Stimulated activated CD4-positive, alpha-beta T cell treated with anti-CD3 and anti-CD28 coated beads, Interleukin-15, amount 100 ng/mL, for 1 hour (primary cell): ENCODE measurements at places on chromosomes 7 and 10.

DNA sequence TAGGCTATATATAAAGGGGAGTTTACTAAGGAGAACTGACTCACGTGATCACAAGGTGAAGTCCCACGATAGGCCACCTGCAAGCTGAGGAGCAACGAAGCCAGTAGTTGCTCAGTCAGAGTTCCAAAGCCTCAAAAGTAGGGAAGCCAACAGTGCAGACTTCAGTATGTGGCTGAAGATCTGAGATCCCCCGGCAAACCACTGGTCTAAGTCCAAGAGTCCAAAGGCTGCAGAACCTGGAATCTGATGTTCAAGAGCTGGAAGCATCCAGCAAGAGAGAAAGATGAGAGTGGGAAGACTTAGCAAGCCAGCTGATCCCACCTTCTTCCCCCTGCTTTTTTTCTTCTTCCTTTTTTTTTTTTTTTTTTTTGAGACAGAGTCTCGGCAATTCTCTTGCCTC lies 27.0 kb upstream of the GSDME start:
- DNase-seq = no peak

DNA sequence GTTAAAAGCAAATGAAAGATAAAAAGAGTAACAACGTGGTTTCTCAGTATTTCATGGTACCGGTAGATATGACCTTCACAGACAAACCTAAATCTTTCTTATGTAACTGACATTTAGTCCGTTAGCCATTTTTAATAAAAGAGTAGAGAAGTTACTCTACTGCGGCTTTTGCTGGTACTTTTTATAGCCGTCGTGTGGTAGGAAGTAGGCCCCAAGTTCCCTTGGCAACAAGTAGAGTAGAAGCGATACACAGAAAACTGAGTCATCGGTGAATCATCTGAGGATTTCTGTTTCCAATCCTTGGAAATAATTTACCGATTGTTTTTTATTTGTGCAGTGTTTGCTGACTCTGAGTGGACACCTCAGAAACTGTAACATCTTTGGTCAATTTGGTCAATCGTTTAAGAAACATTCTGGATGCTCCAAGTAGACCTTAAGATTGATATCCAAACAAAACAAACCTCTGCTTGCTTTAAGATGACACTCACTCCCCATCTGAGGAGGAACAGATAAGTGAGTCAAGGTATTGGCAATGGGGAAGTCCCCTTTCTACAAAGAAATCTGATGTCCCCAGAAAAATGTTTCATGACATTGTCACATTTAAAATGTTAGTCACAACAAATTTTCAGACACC lies 63.9 kb upstream of the AHR start:
- DNase-seq = peak; percentile 23

- no peak for DNase-seq
These were observed 54.0 kb downstream of the IFIT5 start for GRCh38 chr10:89468191-89468965.

DNA sequence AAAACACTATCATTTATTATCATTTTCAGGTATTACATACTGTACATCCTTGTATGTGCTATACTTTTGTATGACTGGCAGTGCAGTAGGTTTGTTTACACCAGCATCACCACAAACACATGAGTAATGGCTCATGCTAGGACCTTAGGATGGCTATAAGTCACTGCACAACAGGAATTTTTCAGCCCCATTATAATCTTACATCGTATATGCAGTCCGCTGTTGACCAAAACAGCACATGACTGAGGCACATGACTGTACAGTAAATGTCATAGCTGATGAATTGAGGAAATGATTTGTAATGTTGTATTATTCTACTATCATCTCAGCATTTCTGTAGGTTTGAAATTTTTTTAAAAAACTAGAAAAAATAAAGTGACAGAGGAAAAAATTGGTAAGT lies 38.6 kb downstream of the BPGM start:
- no peak for DNase-seq

- no peak for DNase-seq
These were observed 14.8 kb downstream of the DPCD start for GRCh38 chr10:101602761-101603398.

GRCh38 chr7:131637859-131638258 lies 81.4 kb upstream of the PODXL start:
- no peak for DNase-seq

DNA sequence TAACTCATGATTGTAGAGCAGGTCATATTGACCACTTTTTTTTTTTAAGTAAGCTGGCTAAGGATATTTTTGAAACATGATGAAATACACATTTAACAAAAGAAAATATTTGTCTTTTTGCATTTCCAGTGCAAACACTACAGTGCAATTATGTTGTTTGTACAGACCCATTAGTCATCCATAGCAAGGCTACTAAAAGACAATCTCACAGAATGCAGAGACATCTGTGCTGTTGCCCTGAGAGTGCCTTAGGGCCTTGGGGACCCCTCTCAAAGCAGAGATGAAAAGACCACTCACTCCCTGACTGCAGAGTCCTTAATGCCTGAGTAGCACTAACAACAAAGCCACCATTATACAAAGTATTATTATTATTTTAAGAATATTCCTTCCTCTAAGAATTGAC lies 104.5 kb downstream of the NRCAM start:
- no peak for DNase-seq

GRCh38 chr10:30048768-30049517 lies 10.4 kb downstream of the JCAD start:
- no peak for DNase-seq

GRCh38 chr7:39741942-39742623 lies 118.7 kb downstream of the RALA start:
- peak; percentile 27 for DNase-seq

- no peak for DNase-seq
These were observed 257.3 kb upstream of the TCERG1L start for GRCh38 chr10:131568866-131569265.

DNA sequence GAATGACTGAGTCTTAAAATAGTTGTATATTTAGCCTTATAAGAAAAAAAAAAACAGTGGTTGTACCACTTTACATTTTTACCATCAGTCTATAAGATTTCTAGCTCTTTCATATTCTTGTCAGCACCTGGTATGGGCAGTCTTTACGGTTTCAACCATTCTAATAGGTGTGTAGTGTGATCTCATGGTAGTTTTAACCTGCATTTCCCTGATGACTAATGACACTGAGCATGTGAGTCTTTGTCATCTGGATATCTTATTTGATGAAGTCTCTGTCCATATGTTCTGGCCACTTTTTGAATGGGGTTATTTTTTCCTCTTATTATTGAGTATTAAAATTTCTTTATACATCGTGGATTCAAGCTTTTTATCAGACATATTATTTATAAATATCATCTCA lies 365.3 kb upstream of the IGFBP3 start:
- no peak for DNase-seq

- no peak for DNase-seq
These were observed 54.8 kb downstream of the ZMIZ1 start for GRCh38 chr10:79123547-79123963.

DNA sequence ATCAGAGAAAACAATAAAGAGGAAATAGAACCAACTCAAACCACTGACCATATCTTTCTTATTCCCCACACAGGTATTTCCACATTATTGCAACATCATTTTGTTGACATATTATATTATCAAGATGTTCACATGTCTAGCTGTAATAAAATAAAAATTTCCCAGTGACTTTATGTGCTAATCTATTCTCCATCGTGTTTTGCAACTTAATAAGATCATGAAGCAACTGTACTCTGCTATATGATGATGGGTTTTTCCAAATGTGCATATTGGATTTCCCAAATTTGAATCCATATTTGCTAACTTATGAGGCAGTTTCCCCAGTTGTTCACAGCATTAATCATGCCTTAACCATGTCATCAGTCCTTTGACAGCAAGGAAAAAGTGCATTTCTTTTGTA lies 127.8 kb downstream of the ITGB8 start:
- no peak for DNase-seq

- no peak for DNase-seq
These were observed 2.8 kb upstream of the GNAI1 start for GRCh38 chr7:80131675-80132435.

GRCh38 chr10:8137272-8137681 lies 82.8 kb downstream of the GATA3 start:
- no peak for DNase-seq

GRCh38 chr7:82413237-82413636 lies 30.3 kb downstream of the CACNA2D1 start:
- no peak for DNase-seq

- DNase-seq = no peak
These were observed 158.9 kb upstream of the GPR26 start for GRCh38 chr10:123507298-123507697.

DNA sequence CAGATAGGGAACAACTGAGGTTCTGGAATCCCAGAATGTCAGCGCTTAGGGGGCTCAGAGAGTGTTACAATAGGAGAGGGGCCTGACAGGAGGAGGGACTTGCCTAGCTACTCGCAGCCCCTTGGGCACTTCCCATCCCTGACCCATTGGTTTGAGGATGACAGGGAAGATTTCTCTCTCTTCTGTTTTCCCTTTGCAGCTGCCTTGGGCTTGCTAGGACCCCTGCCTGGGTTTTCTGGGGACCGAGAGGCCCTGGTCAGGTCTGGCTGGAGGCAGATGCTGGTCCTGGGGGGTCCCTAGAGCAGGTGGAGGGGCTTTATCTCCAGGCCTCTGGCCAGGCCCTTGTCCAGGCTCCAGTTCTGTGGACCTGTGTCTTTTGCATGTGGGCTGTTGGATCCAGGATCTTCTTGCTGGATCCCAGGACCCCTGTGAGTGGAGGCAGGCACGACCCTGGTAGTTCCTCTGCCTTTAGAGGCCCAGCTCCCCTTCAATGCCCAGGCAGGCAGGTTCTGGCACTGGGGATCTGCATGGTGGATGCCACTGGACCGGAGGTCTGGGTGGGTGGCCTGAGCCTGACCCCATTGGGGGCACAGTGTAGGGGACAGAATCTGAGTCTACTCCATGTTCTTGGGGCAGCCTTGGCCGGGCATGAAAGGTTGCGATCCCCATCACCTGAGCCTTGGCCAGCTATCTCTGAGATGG lies 26.9 kb downstream of the RAMP3 start:
- DNase-seq = no peak

DNA sequence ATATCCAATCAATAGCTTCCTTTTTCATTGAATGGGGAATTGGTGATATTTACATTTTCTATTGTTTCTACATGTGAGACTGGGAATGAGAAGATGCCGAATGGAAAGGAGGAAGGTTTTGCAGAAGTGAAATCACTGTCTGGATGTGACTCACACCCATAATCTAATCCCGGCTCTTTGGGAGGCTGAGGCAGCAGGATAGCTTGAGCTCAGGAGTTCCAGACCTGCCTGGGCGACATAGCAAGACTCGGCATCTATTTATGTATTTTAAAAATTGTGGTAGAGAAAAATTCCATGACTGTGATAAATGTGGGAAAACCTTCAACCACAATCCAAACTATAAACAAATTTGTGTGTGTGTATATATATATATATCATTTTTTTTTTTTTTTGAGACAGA lies 10.9 kb upstream of the FIS1 start:
- DNase-seq = no peak

DNA sequence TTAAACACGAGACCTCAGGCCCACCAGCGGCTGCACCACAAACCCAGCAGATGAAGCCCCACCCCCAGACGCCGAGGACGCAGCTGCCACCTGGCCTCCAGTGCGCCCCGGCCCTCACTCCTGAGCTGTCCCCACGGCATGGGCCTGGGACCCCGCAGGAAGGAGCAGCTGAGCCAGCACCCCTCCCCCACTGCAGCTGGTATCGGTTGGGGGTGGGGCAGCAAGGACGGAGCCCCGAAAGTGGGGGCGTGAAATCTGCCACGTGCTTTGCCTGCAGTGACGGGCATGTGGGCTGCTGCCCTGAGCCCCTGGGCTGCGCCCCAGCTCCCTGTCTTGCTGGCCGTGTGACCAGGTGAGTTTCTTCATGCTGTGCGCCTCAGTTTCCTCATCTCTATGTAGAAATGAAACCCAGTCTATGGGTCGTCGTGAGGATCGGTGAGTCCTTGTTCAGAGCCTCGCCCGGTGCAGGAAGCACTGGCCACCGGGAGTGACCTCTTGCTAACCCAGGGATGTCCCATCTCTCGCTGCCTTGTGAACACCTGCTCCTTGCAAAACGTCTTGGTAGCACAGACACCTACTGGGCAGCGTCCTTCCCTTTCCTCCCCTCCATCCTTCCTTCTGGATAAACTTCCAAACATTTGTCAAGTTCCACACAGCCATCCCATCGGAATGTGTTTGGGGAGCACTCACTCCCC lies 32.0 kb downstream of the CFAP46 start:
- DNase-seq = no peak

DNA sequence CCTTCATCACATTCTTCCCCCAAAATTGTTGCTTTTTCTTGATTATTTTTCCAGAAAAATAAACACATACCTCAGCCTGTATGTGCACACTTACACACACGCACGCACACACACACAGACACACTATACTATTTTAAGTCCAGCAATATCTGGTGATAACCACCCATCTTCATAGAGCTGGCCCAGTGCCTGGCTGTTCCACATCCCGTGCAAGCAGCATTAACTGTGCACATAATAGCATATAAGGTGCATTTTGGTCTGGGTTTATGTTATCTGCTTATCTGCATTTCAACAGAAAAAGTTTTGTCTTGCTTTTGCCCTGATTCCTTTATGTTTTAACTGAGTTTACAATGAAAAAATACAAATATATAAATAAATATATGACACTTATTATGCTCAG lies 143.1 kb upstream of the KLF6 start:
- no peak for DNase-seq

DNA sequence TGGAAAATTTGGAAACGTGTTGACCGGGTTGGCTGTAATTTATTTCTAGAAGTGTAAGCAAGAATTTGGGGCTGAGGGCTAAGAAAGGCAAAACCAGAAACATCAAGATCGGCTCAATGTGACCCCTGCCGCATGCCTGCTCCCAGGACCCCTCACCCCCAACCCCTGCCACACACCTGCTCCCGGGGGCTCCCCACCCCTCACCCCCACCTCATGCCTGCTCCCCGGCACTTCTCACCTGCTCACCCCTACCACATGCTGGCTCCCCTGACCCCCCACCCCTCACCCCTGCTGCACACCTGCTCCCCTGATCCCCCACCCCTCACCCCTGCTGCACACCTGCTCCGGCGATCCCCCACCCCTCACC lies 19.0 kb upstream of the CFAP46 start:
- DNase-seq = no peak

DNA sequence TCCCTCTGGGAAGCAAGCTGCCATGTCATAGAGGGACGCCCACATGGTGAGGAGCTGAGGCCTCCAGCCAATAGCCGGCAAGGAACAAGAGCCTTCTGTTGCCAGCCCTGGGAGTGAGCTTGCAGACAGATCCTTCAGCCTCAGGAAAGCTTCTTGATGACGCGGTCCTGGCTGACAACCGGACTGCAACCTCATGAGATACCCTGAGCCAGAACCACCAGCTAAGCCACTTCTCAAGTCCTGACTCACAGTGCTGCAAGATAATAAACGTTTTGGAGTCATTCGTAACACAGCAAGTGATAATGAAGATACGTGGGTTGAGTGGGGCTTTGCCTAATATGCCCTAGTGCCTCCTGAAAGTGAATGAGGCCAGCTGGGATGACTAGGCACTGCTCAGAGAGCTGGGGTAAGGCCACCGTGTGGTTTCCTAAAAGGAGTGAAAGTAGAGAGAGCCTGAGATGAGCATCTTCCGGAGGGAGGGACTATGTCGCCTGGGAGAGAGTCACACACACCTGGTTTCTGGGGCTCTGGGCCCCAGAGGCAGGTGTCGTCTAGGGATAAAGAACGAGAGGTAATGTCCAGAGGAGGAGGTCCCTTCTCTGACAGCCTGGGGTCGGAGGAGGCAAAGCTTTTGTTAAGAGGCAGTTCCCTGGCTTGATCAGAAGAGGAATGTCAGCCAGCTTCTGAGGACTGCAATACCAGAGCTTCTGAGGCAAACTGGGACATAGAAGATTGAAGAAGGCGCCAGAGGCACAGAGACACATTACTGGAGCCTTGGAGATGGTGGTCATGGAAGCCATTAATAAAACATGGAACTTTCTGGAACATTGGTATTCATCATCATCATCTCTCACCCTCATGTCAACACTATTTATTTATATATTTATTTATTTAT lies 53.6 kb downstream of the PYROXD2 start:
- DNase-seq = no peak
